ENCODE measurements at places on chromosomes 13 and 19. TPM values are rescaled to one million over a fixed set of nuclear protein-coding genes. Genes with fewer than 3 reads are reported as not detected.

GRCh38 chr19:1248786-1249297 lies 459 bp downstream of the MIDN start:
- DNase-seq, result peak; percentile 99

GRCh38 chr13:41426047-41426446 lies 31.3 kb upstream of the RGCC start:
- no peak for DNase-seq

- DNase-seq, result no peak
Observed at GRCh38 chr13:46278474-46278873, 66.7 kb downstream of the LRRC63 start.

DNA sequence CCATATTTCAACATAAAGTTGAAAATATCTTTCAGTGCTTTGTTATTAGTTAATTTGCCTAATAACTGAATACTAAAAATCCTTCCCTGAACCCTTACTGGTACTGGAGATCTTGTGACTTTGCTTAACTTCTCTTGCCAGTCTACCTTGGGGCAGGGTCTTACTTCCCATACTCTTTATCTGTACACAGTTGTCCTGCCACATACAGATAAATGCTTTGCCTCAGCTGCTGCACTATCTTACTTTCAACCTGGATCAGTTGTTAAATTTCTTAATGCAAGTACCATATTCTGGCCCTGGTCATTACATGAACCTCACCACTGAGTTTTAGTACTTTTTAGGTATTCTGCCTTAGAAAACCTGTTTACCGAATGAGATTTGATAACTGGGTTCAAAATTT lies 107.6 kb downstream of the PIBF1 start:
- no peak for DNase-seq

DNA sequence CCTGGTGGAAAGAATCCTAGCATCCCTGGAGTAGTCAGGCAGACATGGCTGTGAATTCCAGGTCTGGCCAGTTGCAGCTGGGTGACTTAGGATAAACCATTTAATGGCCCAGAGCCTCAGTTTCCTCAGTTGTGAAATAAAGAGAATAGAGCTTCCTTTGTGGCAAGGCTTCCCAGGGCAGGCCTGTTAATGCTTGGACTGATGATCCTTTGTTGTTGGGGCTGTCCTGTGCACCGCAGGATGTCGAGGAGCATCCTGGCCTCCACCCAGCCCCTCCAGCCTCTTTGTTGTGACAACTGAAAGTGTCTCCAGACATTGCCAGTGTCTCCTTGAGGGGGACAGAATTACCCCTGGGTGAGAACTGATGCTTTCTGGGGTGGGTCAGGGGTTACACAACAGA lies 16.3 kb downstream of the LYL1 start:
- no peak for DNase-seq

- DNase-seq, result no peak
Observed at GRCh38 chr19:7781157-7781556, 18.1 kb downstream of the CLEC4M start.

DNA sequence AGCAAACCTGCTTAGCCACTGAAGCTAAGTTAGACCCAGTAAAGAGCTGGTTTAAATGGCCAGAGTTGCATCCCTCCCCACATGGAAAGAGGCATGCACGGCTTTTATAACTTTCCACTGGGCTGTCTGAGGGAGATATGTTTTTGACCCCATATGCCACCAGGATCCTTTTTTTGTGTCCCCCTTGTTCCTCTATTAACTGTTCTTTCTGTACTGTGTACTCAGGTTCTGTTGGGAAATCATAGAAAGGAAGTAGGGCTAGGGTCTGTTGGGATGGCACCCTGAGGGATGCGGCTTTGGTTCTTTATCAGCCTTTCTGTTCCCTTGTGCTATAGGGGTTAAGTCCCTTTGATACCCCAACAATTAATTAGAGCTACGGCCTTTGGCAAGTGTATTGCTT lies 12.2 kb upstream of the TM9SF2 start:
- DNase-seq, result no peak

- no peak for DNase-seq
Observed at GRCh38 chr13:48902368-48902767, 73.3 kb upstream of the FNDC3A start.

GRCh38 chr13:84208246-84208910 lies 326.1 kb upstream of the SLITRK1 start:
- no peak for DNase-seq

DNA sequence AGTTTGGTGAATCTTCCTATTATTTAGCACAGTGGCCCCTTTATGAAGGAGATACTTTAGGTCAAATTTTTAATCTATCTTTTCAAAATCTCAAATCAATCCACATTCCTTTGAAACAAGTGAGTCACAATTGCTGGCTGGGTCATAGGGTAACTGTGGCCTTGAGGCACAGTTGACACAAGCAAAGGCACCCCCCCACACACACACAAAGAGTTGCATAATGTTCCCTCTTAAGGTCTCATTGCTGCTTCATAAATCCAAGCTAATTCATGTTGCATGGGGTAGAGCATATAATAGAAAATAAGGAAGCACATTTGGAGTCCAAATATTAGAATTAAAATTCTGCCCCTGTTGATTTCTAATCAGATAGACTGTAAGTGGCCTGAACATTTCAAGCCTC lies 171.5 kb downstream of the DLEU7 start:
- DNase-seq, result no peak

GRCh38 chr19:46306501-46306900 lies 9.7 kb downstream of the HIF3A start:
- no peak for DNase-seq

- DNase-seq, result no peak
Observed at GRCh38 chr13:106440866-106441265, 94.6 kb downstream of the EFNB2 start.

GRCh38 chr13:26599860-26600259 lies 42.4 kb downstream of the WASF3 start:
- no peak for DNase-seq

Gene LILRB2
- total RNA-seq, result not detected

Gene KLK14
- not detected for total RNA-seq

Gene MCEMP1
- not detected for total RNA-seq

Gene DZIP1
- 34.0 TPM for total RNA-seq

Gene CFAP97D2
- total RNA-seq, result not detected

All from osteoblast (primary cell).